CD4-positive, alpha-beta T cell treated with Interleukin-6 for 4 hours (primary cell): ENCODE measurements at places on chromosomes 2 and 18.

GRCh38 chr18:74367905-74368304 lies 52.3 kb downstream of the C18orf63 start:
- no peak for DNase-seq

GRCh38 chr18:4870177-4870773 lies 326.8 kb downstream of the AKAIN1 start:
- no peak for DNase-seq

GRCh38 chr2:95709831-95710230 lies 118.0 kb downstream of the TRIM43 start:
- DNase-seq = no peak

GRCh38 chr2:38266382-38267061 lies 110.6 kb downstream of the ATL2 start:
- DNase-seq = no peak

- DNase-seq = no peak
Measured at GRCh38 chr18:44889111-44889510, 208.4 kb downstream of the SETBP1 start.

DNA sequence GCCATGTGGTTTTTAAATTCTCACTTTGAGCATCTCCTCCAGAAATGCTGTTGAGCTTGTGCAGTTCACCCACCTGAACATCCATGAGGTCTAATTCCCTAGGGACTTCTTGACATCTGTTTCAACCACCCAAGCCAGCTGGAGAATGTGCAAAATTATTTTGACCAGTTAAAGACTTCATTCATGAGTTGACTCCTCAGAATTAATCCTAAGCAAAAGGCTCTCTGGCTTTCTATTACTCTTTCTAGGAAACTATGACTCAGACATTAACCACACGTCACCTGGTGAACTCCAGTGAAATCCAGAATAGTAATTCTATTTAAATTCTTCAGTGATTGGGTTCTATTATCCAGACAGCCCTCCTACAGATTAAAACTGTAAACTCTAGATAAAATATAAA lies 247.5 kb downstream of the NBAS start:
- no peak for DNase-seq

DNA sequence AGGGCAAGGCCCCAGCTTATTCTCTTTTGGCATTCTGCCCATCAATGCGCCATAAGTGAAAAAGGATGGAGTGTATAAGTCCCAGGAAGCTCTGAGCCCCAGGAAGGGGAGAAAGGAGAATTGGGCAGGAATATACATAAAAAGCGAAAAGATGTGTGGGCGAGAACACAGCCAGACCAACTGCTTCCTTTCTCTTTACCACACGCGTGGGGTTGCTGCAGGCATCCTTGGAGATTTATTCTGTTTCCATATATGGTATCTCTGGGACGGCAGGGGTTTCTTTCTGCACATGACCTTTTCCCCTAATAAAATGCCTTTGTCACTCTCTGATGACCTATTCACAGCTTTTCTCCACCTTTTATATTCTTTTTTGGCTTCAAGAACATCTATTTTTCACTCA lies 440.5 kb downstream of the NBAS start:
- DNase-seq = no peak

DNA sequence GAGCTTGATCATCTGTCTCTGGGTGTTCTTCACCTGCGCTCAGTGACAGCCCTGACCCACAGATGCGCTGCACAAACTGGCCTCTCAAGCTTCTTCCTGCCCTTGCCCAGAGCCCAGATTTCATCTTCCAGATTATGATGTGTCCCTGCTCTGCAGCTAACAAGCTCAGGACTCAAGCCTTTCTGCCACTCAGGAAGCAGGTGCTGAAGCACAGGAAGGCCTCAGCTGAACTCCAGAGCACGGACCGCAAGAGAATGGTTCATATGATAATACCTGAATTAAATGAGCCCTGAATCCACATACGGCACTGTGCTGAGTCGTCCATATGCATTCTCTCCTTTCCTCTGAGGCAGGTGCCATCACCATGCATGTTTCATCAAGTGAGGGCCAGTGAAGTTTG lies 3.8 kb downstream of the CD207 start:
- no peak for DNase-seq
